GM04503 (cell line): ENCODE measurements at places on chromosomes 5 and 9.

DNA sequence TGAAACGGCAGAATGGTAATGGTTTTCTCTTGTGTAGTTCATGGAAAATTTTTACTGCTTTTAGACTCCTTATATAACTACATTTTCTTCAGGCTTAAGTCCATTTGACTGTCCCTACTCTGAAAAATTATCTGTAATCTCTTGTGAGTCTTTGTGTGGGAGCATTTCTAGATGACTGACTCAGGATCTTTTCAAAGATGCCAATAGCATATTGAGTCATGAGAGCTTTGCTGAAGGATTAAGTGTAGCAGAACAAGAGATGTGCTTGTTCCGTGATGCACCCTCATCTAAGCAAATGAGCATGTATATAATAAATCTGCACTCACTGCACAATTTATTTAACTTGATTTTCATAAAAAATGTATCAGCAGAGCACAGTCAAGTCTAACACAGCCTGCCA, 298.7 kb upstream of the CDH6 start:
- no peak for DNase-seq

DNA sequence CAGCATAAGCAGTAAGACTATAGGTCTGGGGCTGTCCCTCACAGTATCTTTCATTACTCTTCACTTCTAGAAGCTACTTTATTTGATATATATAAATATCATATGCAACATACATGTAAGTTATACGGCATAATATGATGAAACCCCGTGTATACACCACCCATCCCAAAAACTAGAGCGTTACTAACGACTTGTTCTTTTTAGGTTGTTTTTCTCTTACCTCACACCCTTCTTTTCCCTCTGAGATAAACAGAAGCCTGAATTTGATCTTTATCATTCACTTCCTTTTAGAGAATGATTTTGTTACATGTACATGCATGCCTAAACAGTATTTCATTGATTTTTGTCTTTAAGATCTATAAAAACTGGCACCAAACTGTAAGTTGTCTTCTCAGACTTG, 3.7 kb downstream of the TRMO start:
- DNase-seq = no peak

DNA sequence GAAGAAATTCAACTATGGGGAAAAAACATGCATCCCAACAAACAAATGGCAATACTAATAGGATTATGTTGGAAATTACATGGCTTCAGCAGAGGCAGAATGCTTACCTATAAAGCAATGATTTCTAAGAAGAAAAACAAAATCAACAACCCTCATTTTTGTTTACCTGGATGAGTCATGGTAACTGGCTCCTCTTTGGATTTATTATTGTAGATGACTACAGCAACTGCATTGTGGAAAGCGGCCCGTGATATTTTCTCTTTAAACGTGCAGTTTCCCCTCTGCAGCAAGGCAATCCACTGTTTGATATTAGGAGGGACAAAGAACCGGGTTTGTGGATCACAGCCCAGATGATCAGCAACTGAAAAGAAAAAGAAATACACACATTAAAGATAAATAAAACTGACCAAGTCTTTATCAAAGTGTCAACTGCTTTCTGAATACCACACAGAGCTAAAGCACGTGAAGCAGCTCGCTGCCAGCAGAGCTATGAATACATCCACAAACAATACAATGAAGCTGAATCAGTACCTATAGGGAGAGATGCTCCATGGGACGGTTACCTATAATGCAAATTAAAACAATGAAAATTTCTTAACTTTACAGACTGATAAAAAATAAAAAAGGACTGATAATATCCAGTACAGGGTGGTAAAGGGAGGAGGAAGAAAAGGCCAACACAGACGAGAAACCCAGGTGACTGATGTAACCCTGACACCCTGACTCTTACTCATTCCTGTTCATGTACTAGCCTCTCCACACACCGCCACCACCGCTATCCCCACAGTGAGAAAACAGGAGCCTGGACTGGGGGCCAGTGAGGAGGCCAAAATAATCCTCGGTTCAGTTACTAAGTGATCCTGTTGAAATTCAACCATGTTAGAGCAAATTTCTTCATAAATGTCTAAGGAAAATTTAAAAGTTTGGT, 31.0 kb downstream of the RNF130 start:
- DNase-seq = no peak

- no peak for DNase-seq
These were observed 71.8 kb downstream of the PRR16 start for GRCh38 chr5:120535900-120536299.

- DNase-seq = no peak
These were observed 4.7 kb upstream of the TOR2A start for GRCh38 chr9:127739614-127740330.

- DNase-seq = no peak
These were observed 22.6 kb downstream of the STK10 start for GRCh38 chr5:172165465-172165864.
